ENCODE measurements at places on chromosomes 16 and 17.

DNA sequence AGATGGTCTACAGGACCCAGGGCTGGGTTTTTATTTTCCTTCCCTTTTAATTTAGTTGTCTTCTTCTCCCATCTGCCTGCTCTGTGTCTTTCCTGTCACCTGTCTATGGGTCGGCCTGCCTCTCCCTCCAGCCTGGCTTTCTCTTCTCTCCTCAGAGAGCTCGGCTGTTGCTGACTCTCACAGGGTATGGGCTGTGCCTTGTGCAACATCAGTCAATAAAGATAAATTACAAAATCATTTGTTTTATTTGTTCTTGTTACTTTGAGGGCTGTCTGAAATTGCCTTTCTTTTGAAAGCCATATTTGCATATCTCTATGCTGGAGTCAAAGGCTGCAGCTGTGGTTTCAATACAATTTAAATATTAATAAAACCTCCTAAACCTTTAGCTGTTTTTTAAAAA is 15.6 kb downstream of the RND2 start:
- no peak for DNase-seq

DNA sequence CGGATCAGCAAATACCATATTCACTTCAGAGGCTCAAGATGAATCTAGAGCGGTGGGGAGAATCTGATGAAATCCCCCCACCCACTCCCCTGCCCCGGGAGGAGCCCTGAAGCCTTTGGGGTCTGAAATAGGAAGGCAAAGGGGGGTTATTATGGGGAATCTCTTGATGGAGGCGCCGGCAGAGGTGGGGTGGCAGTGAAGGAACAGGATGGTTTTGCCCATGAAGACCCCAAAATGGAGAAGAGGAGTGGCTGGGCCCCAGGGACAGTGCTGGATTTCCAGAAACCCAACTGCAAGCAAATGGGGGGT is 637 bp downstream of the WNT3 start:
- DNase-seq, result no peak

GRCh38 chr17:36094232-36094631 is 4.3 kb upstream of the CCL3 start:
- DNase-seq, result no peak

GRCh38 chr17:40548982-40549685 is 16.1 kb downstream of the CCR7 start:
- no peak for DNase-seq

- DNase-seq, result no peak
These were observed 38.9 kb upstream of the C1QL1 start for GRCh38 chr17:45006927-45007461.
